Activated CD8-positive, alpha-beta memory T cell treated with anti-CD3 and anti-CD28 coated beads, Interleukin-2, amount 10 ng/mL, durations not matched to agents 7 days and 5 days (primary cell): ENCODE measurements at places on chromosomes 4 and X.

DNA sequence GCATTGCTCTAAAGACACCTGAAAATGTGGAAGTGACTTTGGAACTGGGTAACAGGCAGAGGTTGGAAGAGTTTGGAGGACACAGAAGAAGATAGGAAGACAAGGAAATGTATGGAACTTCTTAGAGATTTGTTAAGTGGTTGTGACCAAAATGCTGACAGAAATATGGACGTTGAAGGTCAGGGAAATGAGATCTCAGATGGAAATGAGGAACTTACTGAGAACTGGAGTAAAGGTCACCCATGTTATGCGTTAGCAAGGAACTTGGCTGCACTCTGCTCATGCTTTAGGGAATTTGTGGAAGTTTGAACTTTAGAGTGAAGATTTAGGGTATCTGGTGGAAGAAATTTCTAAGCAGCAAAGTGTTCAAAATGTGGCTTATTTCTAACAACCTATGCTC lies 99.4 kb downstream of the FAM13A start:
- DNase-seq, result no peak

- no peak for DNase-seq
Observed at GRCh38 chr4:16437836-16438235, 211.6 kb upstream of the TAPT1 start.

- DNase-seq, result no peak
Observed at GRCh38 chr4:99833756-99834155, 17.1 kb downstream of the DAPP1 start.

DNA sequence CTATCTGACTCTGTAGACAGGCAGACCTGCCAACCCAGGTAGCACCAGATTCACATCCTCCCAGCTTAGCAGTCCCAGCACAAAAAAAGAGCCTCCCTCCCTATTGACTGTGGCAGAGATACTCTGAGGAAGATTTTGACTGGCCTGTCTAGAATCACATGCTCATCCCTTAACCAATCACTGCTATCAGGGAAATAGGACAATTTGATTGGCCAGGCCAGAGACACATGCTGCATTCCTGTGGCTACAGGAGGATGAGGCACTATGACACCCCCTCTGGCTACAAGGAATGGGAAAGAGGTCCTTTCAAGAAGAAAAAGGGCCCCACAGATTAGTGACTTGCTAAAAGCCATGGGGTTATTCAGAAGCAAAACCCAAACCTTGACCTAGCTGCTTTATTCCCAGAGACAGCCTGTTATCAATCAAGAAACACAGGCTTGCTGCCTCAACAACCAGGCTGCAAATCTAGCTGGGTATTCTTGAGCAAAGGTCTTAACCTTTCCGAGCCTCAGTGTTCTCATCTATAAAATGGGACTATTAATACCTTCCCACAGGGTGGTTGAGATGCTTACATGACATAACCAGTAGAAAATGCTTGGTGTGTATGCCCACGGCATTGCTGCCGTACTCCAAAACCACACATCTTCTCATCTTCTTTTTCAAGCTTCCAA lies 147.6 kb downstream of the BCOR start:
- no peak for DNase-seq

- DNase-seq, result no peak
Observed at GRCh38 chrX:103414561-103414960, 38.2 kb downstream of the BEX3 start.

GRCh38 chr4:721261-722168 lies 15.9 kb downstream of the PCGF3 start:
- no peak for DNase-seq
